ENCODE measurements at places on chromosomes 7 and 10.

DNA sequence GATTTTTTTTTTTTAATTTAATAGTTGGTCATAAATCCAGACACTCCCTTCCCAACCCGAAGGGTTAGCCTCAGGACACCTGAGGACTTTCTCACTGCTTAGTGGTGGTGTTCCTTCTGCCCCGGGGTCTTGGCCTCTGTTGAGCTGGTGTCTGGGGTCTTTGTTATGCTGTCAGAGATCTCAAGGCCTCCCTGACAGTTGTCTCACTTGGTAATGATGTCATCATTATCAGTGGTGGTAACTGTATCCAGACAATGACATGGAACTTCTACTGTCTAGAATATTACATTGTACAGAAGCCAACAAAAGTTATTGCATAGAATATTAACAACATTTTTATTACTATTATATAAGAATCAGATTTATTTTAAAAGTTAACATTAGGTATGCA is 32.9 kb downstream of the PPP2R2D start:
- DNase-seq = no peak

DNA sequence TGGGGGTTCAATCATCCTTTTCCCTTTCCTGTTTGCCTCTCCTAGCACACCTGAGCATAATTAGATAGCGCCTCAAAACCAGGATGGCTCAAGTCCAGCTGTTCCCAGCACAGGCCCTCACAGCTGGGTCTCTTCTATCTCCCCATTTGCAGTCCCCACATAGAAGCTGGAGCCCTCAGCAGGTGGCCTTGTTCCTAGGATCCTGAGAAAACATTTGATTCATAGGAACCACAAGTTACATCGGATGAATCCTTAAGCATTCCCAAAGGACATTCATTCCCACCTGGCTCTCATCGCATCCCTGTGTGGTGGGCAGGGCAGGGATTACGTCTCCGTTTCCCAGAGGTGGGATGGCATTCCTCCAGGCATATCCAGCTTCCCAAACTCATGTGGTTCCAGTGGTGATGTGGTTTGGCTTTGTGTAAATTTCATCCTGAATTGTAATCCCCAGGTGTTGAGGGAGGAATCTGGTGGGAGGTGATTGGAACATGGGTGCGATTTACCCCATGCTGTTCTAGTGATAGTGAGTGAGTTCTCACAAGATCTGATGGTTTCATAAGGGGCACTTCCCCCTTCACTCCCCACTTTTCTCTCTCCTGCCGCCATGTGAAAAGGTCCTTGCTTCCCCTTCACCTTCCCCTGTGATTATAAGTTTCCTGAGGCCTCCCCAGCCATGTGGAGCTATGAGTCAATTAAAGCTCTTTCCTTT is 49.8 kb upstream of the LEP start:
- DNase-seq = no peak

GRCh38 chr10:97919012-97919411 is 69.4 kb downstream of the GOLGA7B start:
- no peak for DNase-seq

GRCh38 chr7:90005836-90006235 is 148.4 kb upstream of the STEAP1 start:
- no peak for DNase-seq

GRCh38 chr10:98444314-98445006 is 2.3 kb downstream of the HPS1 start:
- DNase-seq = no peak

DNA sequence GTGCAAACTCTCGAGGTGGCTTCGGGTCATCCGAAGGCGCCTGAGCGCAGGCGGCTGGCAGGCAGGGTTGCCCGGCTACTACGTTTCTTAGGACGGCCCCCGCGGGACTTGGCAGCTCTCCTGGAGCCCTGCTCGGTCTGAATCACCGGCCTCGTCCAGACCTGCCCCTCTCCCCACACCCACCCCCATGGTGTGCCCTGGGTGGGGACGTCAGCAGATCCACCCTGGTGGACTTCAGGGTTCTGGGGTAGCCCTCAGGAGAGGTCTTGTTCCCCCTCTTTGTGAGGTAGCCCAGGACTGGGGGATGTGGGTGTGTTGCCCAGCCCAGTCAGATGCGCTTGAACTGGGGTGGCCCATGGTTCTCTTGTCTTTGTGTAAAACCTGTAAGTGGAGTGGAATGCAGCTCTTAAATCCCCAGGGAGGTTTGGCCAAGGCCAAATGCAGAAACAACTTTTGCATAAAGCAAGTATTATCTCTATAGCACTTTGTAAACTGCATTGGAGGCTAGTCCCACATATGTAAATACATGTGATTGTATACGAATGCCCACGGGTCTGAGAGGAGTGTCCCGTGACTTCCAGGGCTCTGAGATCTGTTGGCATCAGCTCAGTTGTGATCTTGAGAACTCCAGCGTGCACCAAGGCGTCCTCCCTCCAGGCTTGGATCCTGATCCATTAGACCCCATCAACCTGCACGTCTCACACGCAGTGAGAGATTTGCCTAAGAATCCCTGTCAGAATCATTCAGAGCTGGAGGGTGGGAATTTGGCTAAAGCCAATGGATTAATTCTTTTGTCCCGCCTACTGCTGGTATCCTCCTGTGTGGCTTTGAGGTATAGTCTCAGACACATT is 1.8 kb downstream of the PFKFB3 start:
- DNase-seq = no peak

DNA sequence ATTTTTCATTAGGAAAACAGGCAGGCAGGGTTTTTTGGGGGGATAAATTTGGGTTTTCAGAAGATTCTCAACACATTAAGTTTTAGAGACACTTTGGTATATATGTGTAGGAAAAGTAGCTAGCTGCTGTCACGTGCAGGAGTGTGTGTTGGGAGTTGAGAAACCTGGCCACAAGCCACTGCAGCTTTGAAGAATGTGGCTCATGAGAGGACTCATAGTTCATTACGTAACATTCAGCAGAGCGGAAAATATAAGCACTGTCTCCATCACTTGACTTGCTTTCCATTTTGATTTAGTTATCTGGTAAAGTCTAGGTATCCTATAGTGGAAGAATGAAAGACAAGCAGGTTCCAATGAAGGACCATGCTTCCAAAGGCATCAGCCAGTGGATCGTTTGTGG is 31.2 kb downstream of the SMNDC1 start:
- no peak for DNase-seq

DNA sequence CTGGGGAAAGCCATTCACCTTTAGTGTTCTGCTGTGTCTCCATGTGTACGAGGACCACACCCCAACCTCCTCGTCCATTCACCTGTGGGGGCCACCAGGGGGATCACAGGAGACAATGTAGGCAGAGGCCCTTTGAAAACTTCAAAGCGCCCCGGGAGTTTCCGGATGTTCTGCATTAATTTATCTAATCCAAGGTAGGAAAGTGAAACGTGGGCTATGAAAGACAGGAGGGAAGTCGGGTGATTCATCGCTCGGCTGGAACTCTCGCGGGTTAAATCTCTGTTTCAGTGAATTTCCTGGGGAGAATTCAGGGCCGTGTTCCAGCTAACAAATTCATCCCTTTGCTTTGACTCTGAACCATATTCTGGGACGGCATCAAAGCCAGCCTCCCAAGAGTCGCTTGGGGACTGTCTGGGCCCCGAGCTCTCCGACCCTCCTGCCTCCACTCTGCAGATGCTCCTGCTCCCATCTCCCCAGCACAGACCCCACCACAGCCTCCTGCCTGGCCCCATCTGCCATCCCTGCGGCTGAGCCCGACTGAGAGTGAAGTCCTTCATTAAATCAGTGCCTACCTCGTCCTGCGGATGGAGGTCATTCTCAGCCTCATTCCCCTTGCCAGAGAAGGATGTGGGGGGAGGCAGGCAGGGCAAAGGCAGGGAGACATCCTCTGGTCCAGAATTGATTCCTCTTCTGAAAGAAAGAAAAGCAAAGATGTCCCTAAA is 114.1 kb upstream of the CARD11 start:
- DNase-seq = no peak

- DNase-seq = no peak
Measured at GRCh38 chr7:32762925-32763293, 128.7 kb downstream of the KBTBD2 start.

GRCh38 chr10:51358227-51358626 is 283.9 kb downstream of the PRKG1 start:
- no peak for DNase-seq

DNA sequence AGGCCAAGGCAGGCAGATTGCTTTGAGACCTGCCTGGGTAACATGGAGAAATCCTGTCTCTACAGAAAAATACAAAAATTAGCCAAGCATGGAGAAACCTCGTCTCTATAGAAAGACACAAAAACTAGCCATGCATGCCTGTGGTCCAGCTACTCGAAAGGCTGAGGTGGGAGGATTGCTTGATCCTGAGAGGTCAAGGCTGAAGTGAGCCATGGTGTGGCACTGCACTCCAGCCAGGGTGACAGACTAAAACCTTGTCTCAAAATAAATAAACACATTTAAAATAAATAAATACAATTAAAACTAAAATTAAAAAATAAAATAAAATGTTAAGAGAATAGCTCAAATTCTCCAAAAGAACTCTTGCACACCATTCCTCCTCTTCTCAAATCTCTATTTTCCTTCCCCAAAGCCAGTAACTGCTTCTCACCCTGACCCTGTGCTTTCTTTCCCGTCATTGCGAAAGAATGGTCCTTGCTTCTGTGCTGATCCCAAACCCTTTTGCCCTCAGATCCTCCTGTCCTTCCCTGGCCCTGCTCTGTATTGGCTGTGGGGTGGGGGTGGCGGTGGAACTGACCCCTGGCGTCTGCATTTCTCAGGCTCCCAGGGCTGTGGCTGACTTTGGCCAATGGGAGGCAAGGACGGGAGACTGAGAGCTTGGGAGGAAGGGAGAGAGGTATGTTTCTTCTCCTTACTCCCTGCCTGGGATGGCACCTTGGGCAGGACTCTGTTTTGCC is 12.4 kb downstream of the SRGN start:
- no peak for DNase-seq

- DNase-seq = no peak
Measured at GRCh38 chr7:30929686-30930085, 18.0 kb downstream of the AQP1 start.

DNA sequence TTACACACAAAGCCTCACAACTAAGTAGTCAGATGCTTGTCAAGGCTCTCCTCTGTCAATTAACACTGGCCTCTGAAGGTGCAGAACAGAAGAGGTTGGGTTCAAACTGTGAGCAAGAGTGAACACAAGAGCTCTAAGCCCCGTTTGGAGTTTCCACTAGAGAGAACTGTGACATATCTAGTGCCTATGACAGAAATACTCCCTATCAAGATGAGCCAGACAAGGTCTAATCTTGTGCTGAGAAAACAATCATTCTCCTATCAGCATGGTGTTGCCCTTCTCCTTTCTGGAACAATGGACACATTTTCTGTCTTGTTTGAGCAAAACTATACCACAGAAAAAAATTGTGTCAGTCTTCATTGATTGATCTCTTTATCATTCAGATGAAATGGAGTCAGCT is 62.4 kb upstream of the CCDC71L start:
- DNase-seq = no peak

DNA sequence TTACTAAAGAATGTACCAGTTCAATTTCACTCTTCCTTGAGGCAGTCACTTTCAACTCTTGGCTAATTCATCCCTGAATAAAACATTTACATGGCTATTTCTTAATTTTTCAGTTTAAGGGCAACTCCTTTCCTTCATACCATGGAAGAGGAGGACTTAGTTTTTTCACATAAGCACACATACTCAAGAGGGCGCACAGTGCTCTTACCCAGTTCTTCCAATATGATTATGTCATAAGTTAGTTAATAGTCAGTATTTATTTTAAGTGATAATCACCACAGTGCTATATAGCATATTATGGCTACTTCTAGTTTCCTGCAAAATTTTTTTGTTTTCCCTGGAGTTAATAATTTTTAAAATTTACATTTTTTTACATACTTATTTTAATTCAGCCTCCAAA is 58.6 kb downstream of the SND1 start:
- no peak for DNase-seq

GRCh38 chr10:117546020-117546580 is 3.6 kb downstream of the EMX2 start:
- no peak for DNase-seq

DNA sequence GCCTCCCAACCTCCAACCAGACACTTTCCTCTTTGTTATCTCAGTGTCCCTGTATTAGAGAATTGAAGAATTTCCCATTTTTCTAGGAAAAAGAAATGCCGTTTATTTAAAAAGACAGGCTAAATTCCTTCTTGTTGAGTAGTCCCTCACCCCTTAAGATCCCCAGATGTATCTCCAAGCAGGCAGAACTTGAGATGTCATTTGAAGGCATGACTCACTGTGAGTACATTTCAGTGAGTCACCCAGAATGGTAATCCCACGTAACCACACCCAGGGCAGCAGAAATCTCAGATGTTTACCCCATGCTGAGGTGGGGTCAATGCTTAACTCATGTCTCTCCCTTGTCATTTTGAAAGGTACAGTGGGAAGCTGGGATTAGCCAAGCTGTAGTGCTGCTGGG is 4.4 kb downstream of the ZNF655 start:
- DNase-seq = no peak

DNA sequence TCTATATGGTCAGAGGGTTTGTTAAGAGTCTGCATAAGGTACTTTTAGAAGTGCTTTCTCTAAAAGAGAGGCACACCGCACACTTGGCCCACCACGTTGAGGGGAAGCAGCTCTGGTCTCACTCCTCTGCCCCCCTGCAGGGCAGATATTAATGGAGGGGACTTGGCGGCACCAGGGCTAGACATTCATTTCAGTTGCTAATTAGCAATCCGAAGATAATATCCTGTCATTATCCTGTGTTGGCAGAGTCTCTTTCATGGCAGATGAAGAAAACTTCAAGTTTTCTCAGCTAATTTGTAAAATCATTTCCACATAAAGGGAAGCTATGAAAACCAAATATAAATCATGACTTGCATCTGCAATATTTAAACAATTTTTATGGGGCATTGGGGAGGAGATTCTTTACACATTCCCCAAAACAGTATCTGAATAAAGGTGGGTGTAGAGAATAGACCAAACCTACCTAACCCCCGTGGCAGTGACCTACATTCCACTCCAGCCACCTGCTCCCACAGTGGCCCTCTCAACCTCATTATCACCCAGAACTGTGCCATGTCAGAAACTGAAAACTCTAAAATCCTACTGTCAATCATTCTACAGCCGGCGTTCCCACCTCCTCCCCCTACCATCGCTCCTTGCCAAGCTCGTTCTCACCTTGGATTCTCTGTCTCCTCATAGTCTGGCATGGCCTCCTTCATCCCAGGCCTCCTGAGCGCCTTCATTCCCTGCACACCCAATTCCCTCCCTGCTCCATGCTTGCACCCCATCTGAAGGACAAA is 54.1 kb upstream of the STK17A start:
- DNase-seq = no peak

DNA sequence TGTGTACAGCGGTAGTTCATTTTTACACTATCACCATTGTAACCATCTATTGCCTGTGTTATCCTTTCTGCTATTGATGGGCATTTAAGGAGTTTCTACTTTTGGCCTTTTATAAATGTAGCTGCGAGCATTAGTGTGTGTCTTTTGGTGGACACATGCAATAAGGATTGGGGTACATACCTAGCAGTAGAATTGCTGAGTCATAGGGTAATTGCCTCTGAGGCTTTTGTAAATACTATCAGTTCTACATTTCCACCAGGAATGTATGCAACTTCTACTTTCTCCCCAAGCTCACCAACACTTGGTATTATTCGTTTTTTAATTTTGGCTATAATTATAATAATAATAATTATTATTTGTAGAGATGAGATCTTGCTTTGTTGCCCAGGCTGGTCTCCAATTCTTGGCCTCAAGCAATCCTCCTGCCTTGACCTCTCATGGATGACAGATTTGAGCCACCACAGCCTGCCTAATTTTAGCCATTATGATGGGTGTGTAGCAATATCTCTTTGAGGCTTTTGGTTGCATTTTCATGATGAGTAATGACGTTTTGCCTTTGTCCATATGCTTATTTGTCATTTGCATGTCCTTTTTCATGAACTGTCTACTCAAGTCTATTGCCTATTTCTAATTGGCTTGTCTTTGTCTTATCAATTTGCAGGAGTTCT is 277.0 kb downstream of the ACTR3B start:
- no peak for DNase-seq

- DNase-seq = no peak
Measured at GRCh38 chr7:89073776-89074175, 278.2 kb upstream of the TEX47 start.

Measured in activated effector memory CD4-positive, alpha-beta T cell treated with Interleukin-2 at 50 U/mL for 16 hours (primary cell).